Activated CD4-positive, CD25-positive, alpha-beta regulatory T cell treated with anti-CD3 and anti-CD28 coated beads, Interleukin-2, amount 50 U/mL, for 16 hours (primary cell): ENCODE measurements at places on chromosomes 7 and 10.

DNA sequence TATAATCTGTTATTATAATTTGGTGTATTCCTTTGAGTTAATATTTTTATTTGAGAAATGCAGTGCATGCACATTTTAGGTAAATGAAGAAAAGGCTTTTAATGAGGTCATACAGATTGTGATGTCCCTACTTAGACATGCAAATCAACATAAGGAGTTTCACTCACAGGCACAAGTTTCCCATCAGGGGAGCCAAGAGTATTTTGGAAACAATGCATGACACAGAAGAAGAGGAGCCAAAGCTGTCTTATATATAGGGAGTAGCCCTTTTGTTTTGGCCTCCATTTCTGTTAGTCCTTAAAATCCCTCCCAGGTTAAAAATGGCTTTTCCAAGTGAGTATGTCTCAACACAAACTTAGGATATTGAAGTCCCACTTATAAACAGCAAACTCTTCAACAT lies 703.4 kb upstream of the ANKRD30A start:
- no peak for DNase-seq

GRCh38 chr10:6313111-6313895 lies 110.6 kb downstream of the PFKFB3 start:
- DNase-seq, result no peak

GRCh38 chr10:72616716-72617115 lies 9.2 kb downstream of the MICU1 start:
- no peak for DNase-seq

- no peak for DNase-seq
These were observed 108.6 kb downstream of the NSUN6 start for GRCh38 chr10:18542832-18543231.

DNA sequence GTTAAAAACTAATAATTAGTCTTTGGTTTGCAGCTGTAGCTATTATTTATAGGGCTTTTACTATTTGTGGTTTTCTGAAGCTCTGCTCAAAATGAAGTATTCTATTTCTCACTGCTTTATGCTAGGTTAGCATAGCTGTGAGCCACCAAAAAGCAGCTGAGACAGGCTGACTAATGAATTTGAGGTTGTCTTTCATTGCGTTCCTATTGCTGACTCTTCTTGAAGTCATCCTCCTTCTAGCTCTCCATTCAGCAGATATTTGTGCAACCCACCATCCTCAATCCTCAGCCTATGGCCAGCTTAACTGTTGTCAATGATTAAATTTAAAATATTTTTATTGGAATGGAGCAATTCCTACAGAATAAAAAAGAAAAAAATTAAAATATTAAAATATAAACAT lies 2.1 kb upstream of the RALA start:
- no peak for DNase-seq

GRCh38 chr7:103936558-103936957 lies 52.9 kb downstream of the RELN start:
- no peak for DNase-seq

DNA sequence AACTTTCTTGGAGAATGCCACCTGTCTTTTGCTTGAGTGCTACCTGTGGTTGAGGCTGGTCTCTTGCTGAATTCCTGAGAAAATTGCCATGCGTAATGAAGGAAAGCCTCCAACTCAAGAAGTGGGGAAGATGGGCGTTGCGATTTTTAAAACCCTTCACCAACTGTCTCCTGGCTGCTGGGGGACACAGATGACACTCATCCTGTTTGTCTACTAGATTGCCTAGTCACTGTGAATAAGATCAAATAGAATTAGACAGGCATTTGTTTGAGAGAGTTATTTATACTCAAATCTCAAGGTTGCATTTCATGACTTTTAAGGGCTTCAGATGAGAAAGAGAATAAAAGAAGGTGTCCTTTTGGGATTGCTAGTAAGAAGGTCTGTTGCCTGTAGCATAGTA lies 84.3 kb upstream of the MTPN start:
- DNase-seq, result no peak

GRCh38 chr10:16441173-16441840 lies 4.5 kb downstream of the PTER start:
- no peak for DNase-seq

- DNase-seq, result no peak
These were observed 212.9 kb downstream of the CCSER2 start for GRCh38 chr10:84541289-84541637.
